BJ (cell line): ENCODE measurements at places on chromosomes 16 and 17.

- no peak for DNase-seq
Measured at GRCh38 chr17:6969323-6969726, 26.5 kb upstream of the ALOX12 start.

DNA sequence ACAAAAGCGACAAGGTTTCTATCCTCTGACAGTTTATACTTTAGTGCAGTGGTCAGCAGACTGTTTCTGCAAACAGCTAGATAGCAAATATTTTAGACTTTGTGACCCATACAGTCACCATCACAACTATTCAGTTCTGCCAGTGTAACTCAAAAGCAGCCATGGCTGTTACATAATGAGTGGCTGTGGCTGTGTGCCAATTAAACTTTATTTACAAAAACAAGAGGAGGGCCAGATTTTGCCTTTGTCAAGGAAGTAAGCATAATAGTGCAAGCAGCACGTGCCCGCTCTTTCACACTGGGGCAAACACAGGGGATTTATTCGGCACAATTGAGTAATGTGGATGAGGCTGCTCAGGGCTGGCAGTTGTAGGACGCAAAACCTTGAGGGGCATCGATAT lies 551.5 kb downstream of the MAF start:
- no peak for DNase-seq

- no peak for DNase-seq
Measured at GRCh38 chr16:9755081-9755480, 427.1 kb downstream of the GRIN2A start.

- no peak for DNase-seq
Measured at GRCh38 chr17:39069114-39069756, 82.2 kb downstream of the PLXDC1 start.

DNA sequence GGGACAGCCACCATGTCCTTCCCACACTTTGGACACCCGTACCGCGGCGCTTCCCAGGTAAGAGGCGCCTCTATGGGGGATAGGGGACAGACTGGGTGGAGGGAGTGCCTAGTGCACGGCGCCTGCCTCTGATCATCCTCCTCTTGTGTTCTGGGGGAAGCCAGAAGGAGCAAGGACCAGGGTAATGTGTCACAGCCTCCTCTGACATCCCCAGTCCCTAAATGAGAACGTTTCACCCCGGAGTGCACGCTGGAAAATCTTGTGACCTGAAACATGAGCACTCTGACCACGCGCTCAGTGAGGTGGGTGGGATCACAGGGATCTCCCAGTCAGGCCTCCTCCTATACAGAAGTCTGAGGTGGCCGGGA lies 1.1 kb downstream of the IRX6 start:
- DNase-seq = no peak

DNA sequence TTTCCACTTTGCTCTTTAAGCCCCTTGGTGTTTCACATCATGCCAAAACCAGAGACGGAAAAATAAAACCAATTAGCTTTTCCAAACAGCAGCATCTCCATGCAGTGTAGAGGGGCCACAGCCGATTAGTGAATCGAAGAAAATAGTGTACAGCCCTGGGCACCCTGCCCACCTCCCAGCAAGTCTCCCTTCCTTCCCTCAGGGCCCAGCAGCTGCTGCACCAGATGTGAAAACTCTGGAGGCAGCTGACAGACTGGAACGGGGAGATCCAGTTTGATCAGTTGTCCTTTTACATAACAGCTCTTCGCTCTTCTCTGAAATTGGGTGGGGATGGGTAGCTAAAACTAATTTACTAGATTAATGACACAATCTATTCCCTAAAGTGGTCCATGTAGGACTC lies 19.3 kb downstream of the TMEM11 start:
- DNase-seq = no peak

DNA sequence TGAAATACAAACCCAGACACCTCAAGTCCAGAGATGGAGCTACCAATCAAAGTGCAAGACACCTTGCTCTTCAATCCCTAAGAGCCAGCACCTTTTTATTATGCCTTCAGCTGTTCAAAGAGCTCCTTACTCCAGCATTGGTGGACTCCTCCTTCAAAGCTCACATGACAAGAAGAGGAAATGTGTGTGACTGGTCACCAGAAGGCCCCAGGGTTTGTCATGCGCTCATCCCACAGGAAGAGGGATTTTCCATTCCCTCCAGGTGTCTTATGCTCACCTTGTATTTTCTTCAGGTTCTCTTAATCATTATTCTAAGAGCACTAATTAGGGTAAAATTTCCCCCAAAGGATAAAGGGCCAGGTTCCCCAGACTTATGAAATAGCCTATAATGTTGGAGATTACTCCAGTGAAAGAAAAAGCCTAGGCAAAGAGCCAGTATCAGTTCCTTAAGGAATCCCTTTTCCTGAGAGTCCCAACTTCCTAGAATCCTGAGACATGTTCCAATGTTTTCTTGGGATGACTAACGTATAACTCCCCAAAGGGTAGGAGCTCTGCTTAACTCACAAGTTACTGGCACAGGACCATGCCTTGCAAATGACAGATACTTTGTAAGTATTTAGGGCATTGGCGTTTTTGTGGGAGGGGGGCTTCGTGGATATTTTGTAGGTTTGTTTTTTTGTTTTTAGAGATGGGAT lies 56.9 kb upstream of the SOX9 start:
- DNase-seq = no peak

GRCh38 chr16:68079376-68079625 lies 5.9 kb upstream of the NFATC3 start:
- no peak for DNase-seq

DNA sequence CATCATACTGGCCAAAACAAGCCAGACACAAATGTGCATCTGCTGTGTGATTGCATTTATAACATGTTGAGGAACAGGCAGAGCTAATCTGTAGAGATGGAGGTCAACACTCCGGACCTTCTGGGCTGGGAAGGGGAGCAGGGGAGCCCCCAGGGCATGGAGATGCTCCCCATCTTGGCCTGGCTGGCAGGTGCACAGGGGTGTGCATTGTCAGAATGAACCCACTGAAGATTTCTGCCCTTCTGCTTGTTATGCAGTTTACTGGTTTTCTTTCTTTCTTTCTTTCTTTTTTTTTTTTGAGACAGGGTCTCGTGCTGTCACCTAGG lies 146.9 kb downstream of the CMIP start:
- no peak for DNase-seq

GRCh38 chr16:19784183-19784736 lies 66.2 kb downstream of the IQCK start:
- DNase-seq = no peak

DNA sequence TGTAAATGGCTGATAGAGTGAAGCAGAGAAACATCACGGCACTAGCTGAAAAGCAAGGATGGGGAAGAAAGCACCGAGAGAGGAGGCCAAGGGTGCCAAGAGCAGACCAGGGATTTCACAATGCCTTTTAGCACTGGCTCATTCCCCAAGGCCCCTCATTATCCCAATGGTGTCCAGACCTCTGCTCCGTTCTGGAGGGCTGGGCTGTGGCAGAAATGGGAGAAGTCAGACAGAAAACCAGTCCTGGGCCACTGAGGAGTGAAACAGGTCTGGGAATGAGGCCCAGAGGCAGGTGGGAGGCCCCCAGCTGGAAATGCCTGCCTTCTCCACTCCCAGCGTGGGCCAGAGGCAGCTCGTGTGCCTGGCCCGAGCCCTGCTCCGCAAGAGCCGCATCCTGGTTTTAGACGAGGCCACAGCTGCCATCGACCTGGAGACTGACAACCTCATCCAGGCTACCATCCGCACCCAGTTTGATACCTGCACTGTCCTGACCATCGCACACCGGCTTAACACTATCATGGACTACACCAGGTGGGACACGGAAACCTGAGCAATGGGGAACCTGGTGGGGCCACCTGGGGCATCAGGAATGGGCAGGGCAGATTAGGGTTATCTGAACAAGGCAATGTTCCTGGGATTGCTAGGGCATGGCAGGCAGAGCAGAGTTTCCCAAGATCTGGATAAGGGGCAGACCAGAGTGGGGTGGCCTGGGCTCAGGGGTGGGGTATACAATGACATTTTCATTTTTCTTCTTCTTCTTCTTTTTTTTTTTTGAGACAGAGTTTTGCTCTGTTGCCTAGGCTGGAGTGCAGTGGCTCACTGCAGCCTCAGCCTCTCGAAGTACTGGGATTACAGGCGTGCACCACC lies 20.3 kb downstream of the ANKRD40 start:
- DNase-seq = no peak

DNA sequence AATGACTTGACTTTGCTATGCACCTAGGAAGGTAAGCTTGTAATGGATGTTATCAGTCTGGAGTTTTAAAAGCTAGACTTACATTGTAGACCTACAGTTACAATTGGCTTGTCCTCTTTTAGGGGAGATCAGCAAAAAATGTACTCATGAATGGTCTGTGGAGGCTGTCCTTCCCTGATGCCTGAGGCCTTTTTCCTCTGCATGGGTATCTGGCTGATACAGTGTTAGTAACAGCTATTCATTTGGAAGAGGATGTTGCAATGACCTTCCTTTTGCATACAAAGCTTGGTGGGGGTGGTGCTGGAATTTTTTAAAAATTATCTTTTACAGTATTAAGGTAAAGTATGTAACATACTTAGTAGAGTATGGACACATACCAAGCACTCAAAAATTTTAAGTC lies 525.5 kb downstream of the KIF2B start:
- DNase-seq = no peak

- no peak for DNase-seq
Measured at GRCh38 chr17:1644493-1645206, 882 bp downstream of the SCARF1 start.

GRCh38 chr16:56424404-56424764 lies 961 bp downstream of the AMFR start:
- no peak for DNase-seq

GRCh38 chr17:21817791-21818364 lies 125.6 kb downstream of the KCNJ18 start:
- DNase-seq = no peak

DNA sequence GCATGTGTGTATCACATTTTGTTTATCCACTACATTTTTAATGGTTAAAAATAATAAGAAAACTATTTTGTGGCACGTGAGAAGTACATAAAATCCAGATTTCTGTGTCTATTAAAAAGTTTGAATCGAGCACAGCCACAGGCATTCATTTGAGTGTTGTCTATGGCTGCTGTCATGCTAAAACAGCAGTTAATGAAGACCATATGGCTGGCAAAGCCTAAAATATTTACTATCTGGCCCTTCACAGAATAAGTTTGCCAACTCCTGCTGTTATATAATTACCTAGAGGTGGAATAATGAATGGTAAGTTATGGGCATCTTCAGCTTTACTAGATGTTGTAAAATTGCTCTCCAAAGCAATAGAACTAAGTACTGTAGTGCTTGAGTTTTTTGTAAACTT lies 30.5 kb downstream of the TMEM98 start:
- peak; percentile 92 for DNase-seq

- DNase-seq = no peak
Measured at GRCh38 chr17:79544142-79544914, 66.5 kb downstream of the RBFOX3 start.

DNA sequence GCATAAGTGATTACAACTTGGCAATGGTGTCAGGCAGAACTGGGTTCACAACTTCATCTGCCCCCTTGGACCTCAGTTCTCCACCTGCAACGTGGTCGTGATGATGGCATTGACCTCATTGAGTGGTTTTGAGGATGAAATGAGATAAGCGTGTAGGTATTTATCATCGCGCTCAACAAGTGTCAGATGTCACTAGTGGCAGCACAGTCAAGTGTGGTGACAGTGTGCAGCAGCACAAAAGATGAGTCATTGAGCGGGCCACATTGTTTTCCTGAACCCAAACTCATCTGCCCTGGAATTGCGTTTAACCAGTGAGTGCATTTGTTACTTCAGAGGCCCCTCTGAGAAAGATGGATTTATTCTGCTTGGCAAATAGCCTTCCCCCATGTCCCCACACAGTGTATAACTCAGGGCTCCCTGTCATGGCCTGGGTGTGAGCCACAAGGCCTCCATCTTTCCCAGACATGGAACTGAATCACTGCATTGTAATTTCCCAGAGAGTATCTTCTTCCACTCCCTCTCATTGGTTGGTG lies 20.9 kb downstream of the IRX3 start:
- no peak for DNase-seq

GRCh38 chr16:71883168-71883848 lies 674 bp downstream of the ZNF821 start:
- DNase-seq = no peak

DNA sequence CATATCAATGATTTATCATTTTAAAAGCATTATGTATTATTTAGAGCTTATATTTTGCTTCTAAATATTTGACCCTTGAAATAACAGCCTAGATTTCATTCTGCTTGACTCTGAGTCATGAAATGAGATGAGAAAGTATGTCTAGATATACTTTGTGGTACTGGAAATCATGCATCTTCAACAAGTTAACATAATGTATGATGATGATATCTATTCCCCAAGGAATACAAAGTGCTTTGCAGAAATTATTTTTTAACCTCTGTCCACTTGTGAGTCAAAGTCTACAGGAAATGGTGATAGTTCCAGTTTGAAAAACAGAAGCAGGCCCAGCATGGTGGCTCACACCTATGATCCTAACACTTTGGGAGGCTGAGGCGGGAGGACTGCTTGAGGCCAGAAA lies 36.1 kb downstream of the GOSR1 start:
- no peak for DNase-seq

- no peak for DNase-seq
Measured at GRCh38 chr17:74814453-74814852, 38.3 kb upstream of the NAT9 start.

DNA sequence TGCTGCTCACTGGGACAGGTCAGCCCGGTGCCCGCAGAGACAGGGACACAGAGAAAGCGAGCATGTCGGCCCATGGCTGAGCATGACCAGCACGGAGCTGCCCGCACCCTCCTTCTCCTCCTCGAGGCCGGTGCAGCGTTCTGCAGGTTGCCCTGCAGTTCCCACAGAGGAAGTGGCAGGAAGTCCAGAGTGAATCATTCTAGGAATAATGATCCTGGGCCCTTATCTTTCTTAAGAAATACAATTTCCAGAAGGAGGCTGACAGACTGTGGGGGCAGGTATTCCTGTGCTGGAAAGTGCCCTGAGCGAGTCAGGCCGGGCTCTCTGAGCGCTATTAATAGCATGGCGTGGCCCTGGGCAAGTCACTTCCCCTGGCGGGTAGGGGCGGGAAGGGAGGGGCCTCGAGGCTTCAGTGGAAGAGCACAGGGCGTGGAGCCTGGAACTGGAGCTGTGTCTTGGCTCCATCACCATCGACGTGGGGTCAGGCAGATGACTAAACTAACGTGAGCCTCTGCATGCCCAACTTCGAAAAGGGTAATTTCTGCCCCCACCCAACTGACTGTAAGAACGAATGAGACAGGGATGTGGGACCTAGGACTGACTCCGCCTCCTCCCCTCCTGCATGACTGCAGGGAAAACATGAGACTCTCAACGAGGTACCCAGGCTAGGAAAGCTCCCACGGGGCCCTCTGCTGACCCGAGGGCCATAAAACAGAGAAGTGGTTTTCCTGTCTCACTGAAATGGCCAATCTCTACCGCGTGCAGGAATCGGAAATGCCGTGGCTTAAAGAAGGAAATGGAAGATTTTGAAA lies 9.8 kb downstream of the TMEM204 start:
- peak; percentile 57 for DNase-seq

GRCh38 chr16:55052348-55052734 lies 121.7 kb downstream of the IRX5 start:
- no peak for DNase-seq

GRCh38 chr16:86505185-86505898 lies 5.0 kb upstream of the FOXF1 start:
- no peak for DNase-seq

GRCh38 chr17:57315061-57316015 lies 59.0 kb downstream of the MSI2 start:
- no peak for DNase-seq

GRCh38 chr17:44781551-44782325 lies 22.9 kb downstream of the ADAM11 start:
- no peak for DNase-seq
